Naive thymus-derived CD4-positive, alpha-beta T cell (primary cell): ENCODE measurements at places on chromosomes 12 and 14. TPM values are rescaled to one million over a fixed set of nuclear protein-coding genes. Genes with fewer than 3 reads are reported as not detected.

- DNase-seq = no peak
Observed at GRCh38 chr12:75986001-75986746, 45.4 kb downstream of the PHLDA1 start.

RASSF9 gene
- not detected for polyA plus RNA-seq

DNA sequence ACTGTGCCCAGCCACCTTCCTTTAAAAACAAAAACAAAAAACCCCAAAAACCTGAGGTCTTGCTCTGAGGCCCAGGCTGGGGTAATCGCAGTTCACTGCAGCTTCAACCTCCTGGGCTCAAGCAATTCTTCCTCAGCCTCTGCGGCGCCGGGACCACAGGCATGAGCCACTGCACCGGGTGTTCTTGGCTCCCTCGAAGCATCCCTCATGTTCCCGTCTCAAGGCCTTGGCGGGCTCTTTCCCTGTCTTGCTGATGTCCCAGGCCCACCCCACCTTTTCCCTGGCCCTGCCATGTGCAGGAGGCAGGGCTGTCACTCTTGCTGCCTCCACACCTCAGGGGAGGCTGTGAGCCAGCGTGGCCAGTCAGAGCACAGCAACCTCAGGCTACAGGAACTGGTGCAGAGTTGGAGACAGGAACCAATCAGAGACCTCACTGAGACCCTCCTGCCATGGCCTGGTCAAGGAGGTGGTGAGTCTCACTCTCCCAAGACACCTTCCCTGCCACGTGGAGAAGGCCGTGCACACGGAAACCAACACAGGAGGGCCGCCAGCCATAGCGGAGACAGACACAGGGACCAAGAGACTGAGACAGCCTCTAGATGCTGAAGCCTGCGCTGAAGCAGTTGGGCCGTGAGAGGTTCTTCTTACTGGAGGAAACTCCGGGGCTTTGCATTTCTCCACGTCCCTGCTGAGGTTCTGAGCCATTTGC is 6.0 kb upstream of the AMN start:
- no peak for DNase-seq

TAS2R13 gene
- polyA plus RNA-seq = not detected

DNA sequence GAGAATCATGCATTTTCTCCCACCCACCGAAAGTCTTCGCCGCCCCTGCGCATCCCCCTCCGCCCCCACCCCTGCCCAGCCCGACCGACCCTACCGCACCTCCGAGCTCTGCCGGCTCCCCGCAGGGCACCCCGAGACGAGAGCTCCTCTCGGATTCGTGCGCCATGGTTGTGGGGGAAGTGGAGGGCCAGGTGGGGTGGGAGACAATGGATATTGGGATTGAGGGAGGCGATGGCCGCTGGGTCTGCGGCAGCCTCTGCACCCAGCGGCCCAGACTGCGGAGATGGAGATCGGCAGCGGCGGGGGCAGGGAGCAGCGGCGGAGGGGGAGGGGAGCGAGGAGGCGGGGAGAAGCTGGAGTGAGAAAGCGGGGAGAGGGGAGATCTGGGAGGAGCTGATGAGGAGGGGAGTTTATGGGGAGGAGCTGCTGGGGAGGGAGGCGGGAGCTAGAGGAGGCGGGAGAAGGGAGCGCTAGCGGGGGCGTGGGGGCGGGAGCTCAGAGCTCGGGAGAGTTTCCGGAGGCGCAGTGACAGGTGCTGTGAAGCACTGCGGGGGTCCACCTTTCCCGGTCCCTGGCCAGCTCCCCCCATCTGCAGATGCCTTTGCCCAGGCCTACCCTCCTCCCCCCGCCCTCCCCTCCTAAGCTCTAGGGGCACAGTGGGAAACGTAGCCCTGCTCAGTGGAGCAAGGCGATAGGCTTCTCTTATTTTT is at the start of gene SALL2:
Gene SALL2 (minus strand): TSS at position 385 of the 710 bp plus-strand sequence. CDS start 219 bp downstream, at position 166.
- no peak for DNase-seq

GRCh38 chr12:76920172-76921099 is 41.6 kb upstream of the CSRP2 start:
- DNase-seq = no peak

DNA sequence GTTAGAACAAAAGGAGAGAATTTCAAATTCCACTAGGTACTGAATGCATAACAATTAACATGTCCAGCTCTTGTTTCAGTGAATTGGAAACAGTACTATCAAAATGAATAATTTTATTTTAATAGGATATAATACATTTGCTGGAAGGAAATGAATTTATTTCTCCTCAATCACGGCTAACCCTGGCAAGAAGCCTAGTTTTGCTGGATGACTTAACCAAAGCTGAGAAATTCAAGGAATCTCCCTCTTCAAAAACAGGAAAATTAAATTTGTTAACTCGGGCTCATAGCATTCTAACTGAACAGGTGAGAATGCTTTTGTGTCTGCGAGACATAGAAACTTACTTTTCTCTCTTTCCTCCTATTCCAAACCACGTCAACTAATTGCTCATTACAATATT is 163.5 kb upstream of the NEDD1 start:
- no peak for DNase-seq

SCN8A gene
- polyA plus RNA-seq = 0.33 TPM

PLXNC1 gene
- polyA plus RNA-seq = 2.5 TPM

CCNT1 gene
- polyA plus RNA-seq = 23.8 TPM

- no peak for DNase-seq
Observed at GRCh38 chr14:32938719-32939253, at the start of gene NPAS3. Gene NPAS3, plus strand, starts transcription at chr14:32938879.

DNA sequence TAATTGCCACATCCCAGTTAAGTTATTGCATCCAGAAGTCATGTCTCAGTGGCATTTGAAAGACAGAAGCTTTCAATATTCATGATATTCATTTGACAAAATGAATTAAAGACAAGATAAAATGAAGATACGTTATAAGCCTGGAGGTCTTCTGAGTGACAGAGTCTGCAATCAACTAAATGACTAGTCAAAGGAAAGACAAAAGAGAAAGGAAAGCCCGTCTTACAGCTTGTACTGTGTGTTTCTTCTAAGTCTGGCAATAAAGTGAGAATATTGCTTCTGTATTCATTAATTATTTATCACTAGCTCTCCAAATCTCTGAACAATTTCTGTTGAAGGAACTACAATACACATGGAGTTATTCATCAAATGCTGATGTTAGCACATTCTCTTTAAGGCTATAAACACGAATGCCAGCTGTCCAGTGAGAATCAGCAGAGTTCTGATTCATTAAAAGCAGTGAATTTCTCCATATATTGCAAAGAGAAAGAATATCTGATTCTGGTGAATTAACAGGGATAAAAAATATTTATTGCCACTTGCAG is 70.7 kb downstream of the ATXN7L3B start:
- no peak for DNase-seq

VPS37B gene
- polyA plus RNA-seq = 16.9 TPM

ALKBH1 gene
- 7.6 TPM for polyA plus RNA-seq

PAX9 gene
- polyA plus RNA-seq = 0.05 TPM

CLEC4D gene
- polyA plus RNA-seq = not detected

- no peak for DNase-seq
Observed at GRCh38 chr14:79417961-79418360, 793.3 kb downstream of the DIO2 start.

GRCh38 chr12:50785406-50786001 is 21.6 kb downstream of the ATF1 start:
- no peak for DNase-seq

ERBB3 gene
- 0.22 TPM for polyA plus RNA-seq

OTX2 gene
- polyA plus RNA-seq = not detected

DNA sequence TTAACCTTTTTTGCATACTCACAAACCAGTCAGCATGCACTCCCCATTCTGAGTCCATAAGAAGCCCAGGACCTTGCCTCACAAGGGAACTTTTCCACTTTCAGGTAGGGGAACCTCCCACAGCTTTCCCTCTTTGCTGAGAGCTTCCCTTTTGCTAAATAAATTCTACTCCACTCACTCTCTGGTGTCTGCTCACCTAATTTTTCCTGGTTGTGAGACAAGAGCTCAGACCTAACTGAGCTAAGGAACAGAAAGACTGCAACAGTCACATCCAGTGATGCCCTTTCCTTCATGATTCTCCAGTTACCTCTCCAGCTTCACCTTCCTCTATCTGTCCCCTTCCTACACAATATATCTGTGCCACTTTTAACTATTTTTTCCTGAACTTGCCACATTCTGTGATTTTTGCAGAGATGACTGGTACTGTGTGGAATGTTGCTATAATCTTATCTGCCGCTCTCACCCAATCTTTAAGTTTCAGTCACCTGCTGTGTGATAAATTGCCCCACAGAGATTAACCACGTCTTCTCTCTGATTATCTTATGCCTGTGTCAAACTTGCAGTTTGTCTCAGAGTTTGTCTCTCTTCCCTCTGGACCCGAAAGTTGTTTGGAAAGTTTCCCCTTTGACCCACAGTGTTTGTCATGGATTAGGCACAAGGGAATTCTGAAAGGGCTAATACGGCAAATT is 737.1 kb upstream of the FLRT2 start:
- DNase-seq = no peak

DNA sequence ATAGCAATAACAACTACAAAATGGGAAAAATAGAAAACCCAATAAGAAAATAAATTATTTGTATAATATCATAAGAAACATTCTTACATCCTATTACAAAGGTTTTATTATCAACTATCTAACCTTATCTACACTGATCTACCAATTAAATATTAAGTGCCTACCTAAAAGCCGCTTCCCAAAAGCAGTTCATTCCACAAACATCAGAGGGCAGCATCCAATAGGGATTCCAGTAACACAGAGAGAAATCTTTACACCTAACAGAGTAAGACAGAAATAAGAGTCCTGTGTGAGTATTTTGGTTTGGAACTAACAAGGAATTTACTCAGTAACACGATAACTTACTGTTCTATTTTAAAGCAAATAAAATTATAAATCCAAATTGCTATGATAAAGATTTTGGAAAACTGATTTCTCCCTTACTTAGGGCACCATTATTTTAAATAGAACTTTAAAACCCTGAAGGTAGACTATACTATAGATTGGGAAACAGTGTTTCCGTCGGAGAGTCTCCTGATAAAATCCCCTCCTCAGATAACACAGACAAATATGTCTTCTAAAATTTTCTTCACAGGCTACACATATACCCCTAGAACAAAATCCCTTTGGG is 15.0 kb downstream of the GXYLT1 start:
- peak; percentile 30 for DNase-seq
